Osteoblast (primary cell): ENCODE measurements at places on chromosomes 3 and 15. TPM values are rescaled to one million over a fixed set of nuclear protein-coding genes. Genes with fewer than 3 reads are reported as not detected.

GRCh38 chr15:42672444-42672843 is 64.5 kb downstream of the CDAN1 start:
- no peak for DNase-seq

The TMCO5A gene
- not detected in 2 replicates for total RNA-seq

The ARHGAP31 gene
- 41.5 and 56.5 TPM in 2 replicates for total RNA-seq

DNA sequence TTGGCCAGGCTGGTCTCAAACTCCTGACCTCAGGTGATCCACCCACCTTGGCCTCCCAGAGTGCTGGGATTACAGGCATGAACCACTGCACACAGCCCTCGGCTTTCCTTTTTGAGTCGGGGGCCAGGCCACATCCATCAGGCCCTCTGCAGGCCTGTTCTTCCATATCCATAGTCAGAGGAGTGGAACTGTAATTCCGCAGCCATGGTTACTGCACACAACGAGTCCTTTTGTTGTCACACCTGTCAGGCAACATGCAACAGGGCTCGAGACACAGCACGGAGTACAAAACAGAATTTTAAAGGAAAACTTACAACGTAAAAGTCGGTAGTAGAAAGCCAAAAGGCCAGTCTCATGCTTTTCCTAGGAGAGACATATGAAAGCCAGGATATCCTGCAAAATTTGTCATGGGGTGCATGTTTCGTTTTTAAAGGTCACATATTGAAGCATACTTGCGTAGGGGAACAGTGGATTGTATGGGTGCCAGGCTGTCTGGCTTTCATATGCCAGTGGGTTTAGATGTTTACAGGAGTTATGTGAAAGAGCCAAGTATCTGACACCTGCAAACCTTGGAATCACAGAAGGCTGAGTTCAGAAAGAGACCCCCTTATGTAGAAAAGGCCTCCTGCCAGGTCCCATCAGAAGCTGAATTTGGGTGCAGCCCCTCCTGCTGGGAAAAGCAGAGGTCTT is 63.2 kb upstream of the LPP start:
- DNase-seq = no peak

- no peak for DNase-seq
Observed at GRCh38 chr3:17089314-17089700, 204.6 kb downstream of the PLCL2 start.

- DNase-seq = no peak
Observed at GRCh38 chr3:45106874-45107273, 39.3 kb downstream of the CDCP1 start.

The COMMD2 gene
- 38.4 and 38.6 TPM in 2 replicates for total RNA-seq

DNA sequence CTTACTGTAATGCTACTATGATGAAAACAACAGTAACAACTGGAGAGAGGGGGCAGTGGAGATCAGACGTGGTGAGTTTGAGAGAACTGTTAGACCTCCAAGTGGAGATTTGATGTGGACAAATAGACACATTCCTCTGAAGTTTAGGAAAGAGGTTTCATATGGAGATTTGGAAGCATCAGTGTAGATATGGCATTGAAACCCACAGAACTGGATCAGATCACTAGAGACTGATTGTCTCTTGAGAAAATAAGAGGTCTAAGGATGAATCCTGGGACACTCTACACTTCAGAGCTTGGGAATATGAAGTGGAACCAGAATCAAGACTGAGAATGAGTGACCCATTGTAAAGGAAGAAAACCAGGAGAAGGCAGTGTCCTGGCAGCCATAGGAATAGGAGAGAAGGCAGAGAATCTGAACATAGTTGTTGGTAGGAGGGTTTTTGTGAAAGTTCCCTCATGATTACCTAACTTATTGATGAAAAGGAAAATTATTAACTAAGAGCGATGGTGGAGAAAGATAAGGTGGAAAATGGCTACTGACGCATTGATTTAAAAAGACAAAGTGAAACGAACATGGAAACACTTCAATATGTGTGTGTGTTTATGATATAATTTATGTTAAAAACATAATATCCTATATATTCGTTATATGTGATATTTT is 29.7 kb upstream of the PYDC2 start:
- no peak for DNase-seq

DNA sequence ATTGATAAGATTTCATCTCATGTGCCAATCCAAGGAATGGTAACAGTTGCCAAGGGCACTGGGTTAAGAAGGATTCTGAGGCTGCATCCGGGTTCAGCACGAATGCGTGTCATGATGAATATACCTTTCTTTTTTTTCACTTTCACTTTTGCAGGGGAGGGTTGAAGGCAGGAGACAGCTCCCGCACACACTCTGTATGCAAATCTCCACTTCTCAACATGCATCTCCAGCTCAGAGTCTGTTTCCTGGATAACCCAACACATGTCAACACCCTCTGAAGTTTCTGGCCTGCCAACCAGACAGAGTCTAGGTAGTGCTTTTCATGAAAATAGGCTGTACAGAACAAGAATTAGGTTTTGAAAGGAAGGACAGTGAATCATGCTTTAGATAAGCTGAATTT is 21.6 kb downstream of the B4GALT4 start:
- DNase-seq = no peak

GRCh38 chr3:66133050-66133757 is 87.6 kb upstream of the SLC25A26 start:
- DNase-seq = no peak

The VILL gene
- 6.8 and 7.6 TPM in 2 replicates for total RNA-seq

DNA sequence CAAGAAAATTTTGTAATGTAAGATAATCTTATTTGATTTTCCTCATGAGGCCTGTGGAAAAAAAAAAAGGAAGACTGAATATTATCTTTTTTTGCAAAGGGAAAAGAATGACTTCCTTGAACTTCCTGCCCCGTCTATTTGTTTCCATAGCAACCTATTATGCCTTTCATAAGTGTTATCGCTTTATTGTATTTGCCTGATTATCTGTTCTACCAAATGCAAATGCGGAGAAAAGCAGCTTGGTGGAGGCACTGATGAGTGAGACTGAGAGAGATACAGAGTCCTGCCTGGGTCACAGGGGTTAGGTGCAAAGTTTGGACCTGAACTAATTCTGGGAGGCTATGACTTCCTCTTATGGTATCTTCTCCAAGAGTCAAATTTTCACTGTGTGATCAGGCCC is 334.0 kb upstream of the KCNMB2 start:
- DNase-seq = no peak

DNA sequence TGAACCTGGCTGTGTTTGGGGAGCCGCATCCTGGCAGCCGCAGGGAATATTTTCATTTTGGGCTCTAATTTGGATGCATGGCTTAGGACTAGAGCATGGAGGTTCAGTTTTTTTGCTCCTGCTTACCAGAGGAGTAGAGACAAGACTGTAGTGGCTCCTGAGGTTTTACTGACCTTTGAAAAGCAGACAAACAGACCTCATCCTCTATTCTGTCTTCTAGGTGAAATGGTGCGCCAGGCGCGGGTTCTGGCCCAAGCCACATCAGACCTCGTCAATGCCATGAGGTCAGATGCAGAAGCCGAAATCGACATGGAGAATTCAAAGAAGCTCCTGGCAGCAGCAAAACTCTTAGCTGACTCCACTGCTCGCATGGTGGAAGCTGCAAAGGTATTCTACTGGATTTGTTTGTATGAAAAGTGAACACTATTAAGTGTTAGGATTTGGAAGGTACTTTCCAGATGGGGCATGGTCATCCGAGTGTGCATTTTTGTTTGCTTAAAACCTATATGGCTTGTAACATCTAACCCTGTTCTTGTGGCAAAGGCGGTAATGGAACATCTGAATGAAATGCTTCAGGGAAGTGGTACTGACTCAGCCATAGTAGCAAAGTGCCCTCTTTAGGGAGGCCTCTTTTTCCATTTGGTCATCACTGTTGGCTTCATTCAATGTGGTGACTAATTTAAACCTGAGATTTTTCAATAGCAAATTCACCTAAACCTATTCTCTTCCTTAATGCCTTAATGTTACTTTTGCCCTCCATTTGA is 330.7 kb upstream of the TPM1 start:
- no peak for DNase-seq

DNA sequence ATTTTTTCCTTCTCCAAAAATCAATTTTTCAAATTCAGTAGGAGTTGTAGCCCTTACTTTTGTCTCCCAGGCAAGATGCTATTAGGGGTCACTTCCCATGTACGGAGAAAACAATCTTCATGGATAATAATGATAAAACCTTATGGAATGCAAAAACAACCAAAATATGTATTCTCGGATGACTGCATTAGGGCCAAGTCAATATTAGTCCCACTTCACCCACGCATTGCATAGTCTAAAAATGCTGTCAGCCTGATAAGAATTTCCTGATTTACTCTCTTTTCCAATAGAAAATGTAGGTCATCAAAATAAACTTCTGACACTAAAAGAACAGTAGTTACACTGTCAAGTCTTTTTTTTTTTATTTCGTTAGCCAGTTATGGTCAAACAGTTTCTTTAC is 2.7 kb downstream of the VGLL3 start:
- peak; percentile 75 for DNase-seq

GRCh38 chr3:73812054-73812453 is 187.3 kb upstream of the PDZRN3 start:
- DNase-seq = no peak

GRCh38 chr3:194205675-194206133 is 69.8 kb downstream of the HES1 start:
- DNase-seq = peak; percentile 21

DNA sequence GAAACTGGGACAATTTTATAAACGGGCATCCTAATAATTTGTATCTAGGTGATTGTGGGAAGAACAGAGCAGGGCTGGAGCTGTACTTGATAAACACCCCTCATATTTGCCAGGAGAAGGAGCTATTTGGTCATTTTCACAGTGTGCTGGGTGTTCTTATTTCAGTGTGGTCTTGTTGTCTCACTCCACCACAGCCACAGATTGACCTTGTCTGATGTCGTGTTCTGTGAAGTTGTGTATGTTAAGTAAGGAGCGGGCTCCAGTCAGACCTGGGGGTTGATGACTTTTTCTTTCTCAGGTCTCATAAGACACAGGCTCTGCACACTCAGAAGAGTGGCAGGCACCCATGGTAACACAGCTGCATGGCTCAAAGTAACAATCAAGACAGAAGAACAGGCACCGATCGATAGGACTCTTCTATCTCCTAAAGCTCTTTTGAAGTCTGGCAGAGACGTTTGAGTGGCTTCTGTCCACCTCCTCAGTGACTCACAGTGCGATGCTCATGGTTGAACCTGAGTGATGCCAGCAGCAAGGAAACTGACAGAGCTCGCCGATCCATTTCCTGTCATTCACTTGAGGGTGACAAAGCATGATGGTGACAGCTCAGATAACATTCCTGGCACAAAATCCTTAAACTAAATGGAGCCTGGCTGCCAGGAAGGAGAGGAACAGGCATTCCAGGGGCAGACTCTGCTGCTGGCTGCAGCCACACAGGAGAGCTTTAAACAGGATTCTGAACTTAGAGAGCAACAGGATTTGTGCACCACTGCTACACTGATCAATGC is 20.8 kb downstream of the DPH3 start:
- DNase-seq = no peak

The TRH gene
- under 0.01 TPM in 2 replicates for total RNA-seq

The C3orf20 gene
- under 0.01 and 0.29 TPM in 2 replicates for total RNA-seq

The HGD gene
- total RNA-seq = under 0.01 TPM in 2 replicates

DNA sequence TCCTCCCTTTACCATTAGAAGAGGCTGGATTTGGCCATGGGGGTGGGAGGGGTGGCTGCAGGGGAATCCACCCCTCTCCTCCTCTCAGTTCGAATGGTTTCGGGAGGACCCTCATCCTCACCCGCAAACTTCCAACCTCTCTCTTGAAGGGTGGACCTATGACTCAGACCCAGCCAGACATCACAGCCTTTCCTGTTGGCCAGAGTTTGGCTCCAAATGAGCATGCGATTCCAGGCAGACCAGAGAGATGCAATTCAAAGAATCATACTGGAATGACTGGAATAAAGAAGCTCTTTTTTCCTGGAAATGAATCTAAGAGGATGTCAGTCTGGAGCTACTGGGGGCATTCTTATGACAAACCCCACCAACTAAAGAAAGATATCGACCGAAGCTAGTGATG is 516.7 kb upstream of the MDFIC2 start:
- peak; percentile 51 for DNase-seq

The LRRC49 gene
- 13.0 and 18.1 TPM in 2 replicates for total RNA-seq

The C3orf18 gene
- 17.7 and 18.8 TPM in 2 replicates for total RNA-seq

The FAIM gene
- 9.7 and 13.0 TPM in 2 replicates for total RNA-seq
